Activated naive CD4-positive, alpha-beta T cell treated with Interleukin-2 at 50 U/mL for 16 hours (primary cell): ENCODE measurements at places on chromosomes 13 and 19.

GRCh38 chr13:111245576-111246384 lies 74.7 kb upstream of the TEX29 start:
- no peak for DNase-seq

DNA sequence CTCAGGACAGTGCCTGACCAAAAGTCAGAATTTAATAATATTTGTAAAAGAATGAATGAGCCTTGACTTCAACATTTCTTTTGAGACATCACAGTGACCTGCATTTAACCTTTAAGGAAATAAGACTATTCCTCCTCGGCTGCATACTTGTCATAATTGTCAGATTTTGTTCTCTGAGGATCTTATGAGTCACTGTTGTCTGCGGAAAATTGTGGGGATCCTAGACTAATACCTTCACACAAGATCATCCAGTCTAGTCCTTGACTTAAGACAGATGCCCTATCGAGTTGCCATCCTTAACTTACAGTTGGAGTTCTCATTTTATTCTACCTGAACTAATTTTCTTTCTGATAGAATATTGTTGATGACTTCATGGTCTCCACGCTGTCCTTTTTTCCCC lies 198.4 kb downstream of the DLEU7 start:
- DNase-seq: no peak

GRCh38 chr19:14554382-14554812 lies 17.5 kb downstream of the NDUFB7 start:
- DNase-seq: no peak

GRCh38 chr13:20778311-20778710 lies 4.5 kb upstream of the EEF1AKMT1 start:
- no peak for DNase-seq

DNA sequence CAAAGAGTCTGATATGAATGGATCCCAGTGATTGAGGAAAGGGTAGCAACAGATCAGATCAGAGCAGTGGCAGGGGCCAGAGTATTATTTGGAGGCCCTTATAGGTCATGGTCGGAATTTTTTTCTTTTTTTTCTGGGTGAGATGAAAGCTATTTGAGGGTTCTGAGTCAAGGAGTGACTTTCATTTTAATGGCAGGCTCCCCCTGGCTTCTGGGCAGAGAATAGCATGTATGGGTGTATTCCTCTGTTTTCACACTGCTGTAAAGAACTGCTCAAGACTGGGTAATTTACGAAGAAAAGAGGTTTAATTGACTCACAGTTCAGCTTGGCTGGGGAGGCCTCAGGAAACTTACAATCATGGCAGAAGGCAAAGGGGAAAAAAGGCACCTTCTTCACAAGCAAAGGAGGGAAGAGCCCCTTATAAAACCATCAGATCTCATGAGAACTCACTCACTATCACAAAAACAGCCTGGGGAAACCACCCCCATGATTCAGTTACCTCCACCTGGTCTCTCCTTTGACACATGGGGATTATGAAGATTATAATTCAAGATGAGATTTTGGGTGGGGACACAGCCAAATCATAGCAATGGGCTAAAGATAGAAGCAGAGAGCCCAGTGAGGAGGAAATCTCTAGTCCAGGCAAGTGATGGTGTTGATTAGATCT lies 3.0 kb upstream of the SLC6A16 start:
- peak; percentile 54 for DNase-seq

- DNase-seq: no peak
Measured at GRCh38 chr13:102139626-102140025, 262.2 kb downstream of the FGF14 start.

DNA sequence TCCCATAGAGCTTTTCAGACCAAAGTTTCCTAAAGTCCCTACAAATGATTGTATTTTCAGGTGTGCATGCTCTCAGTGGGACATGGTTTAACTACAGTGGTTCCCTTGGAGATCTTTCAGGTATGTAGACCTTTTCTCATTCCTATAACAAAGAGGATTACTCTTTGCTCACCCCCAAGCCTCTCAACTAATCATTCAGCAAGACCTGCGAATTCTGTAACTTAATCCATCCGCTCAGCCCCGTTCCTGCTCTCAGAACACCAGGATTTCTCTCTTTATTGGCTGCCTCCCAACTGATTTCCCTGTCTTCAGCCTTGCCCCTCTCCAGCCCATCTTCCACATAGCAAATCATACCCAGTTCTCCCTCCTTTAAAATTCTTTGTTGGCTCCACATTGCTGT lies 253.6 kb downstream of the MTUS2 start:
- no peak for DNase-seq

- no peak for DNase-seq
Measured at GRCh38 chr13:34391076-34391475, 551.0 kb upstream of the NBEA start.

GRCh38 chr13:45878966-45879365 lies 27.4 kb upstream of the SIAH3 start:
- no peak for DNase-seq

GRCh38 chr13:97889803-97890202 lies 63.7 kb upstream of the IPO5 start:
- DNase-seq: no peak

GRCh38 chr13:51045451-51045850 lies 65.6 kb downstream of the C13orf42 start:
- no peak for DNase-seq

GRCh38 chr13:21297447-21297846 lies 121.0 kb downstream of the MRPL57 start:
- no peak for DNase-seq

DNA sequence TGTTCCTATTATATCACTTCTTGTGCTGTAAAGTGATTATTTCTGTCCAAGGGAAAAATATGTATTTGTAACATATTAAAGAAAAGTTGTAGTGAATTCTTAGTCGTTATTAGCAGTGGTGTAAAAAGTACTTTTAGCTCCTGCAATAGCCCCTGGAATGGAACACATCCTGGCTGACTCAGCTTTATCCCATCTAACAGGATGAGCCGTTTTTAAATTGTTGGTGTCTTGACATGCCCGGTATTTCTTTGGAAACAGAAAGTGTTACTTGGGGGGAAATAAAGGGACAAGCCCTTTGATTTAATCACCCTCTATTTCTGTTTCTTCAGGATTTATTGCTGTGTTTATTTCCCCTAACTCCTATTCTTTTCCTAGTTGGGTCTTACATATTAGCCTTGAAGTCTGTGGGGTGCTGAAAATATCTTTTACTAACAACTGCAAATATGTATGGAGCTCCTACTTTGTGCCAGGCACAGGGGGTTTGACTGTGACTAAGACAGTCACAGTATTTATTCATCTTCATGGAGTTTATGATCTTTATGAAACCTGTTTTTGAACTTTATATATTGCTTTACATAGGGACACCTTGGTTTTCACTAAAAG lies 17.9 kb downstream of the COG3 start:
- DNase-seq: no peak

DNA sequence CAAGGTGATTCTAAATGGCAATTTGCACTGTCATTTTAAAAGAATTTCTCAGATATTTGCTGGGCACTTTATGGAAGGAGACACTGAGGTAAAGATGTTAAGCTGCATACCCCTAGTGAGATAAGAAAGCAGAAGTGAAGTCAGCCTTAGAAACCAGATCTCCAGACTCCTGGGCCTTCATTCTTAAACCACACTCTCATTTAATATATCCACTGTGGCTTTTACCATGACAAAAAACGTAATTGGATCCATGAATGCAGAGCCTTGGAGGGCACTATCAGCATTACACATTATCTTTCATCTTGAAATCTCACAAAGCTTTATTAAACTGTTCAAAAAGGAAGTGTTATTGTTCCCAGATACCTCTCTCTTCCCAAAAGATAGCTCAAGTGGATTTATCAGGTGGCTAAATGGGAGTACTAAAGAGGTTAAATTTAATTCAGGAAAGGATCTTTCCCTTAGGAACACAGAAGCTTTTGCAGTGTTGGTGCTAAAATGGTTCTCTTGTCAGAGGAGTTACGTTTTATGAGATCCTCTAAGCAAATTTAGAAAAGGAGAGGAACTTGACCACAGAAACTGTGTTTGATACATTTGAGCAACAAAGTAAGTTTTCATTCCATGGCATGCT lies 1060.4 kb downstream of the EFNB2 start:
- no peak for DNase-seq

GRCh38 chr13:111936267-111936925 lies 130.6 kb upstream of the SOX1 start:
- no peak for DNase-seq

DNA sequence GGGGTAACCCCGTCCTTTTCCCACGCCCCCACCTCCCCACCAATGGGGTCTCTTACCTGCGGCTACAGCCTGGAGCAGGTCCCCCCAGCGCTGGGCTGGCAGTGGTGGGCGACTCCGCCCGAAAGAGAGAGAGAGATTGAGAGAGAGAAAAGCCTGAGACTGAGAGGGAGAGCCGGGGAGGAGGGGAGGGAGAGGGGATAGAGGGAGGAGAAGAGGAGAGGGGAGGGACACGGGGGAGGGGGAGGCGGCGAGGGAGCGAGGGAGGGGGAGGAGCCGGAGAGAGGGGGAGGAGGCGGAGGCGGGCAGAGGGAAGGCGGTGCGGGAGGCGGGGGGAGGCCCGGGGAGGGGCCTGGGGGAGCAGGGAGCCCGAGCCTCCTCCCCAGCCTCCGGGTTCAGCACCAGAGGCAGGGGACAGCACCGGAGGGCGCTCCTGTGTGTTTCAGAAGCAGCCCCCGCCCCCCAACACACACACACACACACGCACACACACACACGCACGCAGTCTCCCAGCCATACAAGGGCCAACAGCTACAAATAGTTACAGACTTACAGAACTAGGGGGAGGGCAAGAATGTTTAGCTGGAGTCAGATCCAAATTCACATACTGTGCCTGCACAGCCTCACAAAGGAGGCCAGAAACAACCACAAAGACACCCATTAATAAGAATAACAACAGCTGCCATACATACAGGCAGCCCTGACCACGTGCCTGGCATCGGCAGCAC lies at the start of gene SLC8A2:
Gene SLC8A2, minus strand, starts transcription at position 161 of the 725 bp plus-strand sequence. CDS start 5,490 bp downstream, outside the sequence.
- DNase-seq: peak; percentile 64

DNA sequence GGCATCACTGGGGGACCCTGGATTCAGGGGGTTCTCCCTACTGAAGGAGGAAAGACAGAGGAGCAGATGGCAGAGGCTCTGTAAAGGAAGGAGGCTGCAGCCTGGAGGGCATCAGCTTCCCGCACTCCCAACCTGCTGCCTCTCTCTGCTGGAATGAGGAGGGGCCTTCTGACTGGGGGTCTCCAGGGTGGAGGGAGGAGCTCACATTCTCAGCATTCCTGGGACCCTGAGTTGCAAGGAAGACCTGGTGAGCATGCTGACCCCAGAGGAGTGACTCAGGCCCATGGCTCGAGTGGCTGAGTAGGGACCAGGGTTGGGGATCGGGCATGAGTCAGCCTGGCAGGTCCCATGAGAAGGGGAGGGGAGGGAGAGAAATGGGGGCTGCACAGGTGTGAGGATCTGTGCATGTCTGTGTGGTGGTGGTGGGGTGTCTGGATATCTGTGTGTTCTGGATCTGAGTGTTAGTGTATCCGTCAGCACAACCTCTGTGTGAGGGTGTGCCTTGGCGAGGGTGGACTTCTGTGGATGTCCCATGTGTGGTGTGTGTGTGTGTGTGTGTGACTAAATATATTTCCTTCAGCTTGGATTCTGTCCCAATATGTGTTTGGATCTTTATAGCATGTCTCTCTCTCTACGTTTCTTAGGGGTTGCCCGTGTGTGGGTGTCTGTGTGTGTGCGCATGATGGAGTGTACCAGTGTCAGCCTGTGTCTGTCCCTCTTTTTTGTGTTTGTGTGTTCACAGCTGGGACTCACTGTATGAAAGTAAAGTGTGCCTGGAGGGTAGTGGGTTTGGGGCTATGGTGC lies 4.6 kb downstream of the AXL start:
- no peak for DNase-seq

DNA sequence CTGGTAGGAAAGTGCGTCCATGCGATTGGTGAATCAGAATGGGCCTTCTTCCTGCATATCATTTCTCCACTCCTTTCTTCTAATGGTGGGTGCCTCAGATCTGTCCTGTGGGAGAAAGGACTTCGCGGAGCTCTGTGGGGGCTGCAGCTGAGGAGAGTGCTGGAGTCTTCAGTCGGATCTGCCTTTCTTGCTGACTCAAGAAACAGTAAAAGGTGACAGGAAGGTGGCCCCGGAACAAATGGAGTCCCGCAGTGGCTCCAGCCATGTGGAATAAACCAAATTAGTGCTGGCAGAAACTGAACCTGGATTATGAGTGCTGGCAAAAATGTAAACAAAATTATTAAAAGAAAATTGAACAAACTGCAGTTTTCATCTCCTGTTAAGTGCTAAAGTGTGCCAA lies 15.1 kb upstream of the GAS6 start:
- no peak for DNase-seq

- no peak for DNase-seq
Measured at GRCh38 chr13:108031865-108032264, 183.5 kb downstream of the LIG4 start.

DNA sequence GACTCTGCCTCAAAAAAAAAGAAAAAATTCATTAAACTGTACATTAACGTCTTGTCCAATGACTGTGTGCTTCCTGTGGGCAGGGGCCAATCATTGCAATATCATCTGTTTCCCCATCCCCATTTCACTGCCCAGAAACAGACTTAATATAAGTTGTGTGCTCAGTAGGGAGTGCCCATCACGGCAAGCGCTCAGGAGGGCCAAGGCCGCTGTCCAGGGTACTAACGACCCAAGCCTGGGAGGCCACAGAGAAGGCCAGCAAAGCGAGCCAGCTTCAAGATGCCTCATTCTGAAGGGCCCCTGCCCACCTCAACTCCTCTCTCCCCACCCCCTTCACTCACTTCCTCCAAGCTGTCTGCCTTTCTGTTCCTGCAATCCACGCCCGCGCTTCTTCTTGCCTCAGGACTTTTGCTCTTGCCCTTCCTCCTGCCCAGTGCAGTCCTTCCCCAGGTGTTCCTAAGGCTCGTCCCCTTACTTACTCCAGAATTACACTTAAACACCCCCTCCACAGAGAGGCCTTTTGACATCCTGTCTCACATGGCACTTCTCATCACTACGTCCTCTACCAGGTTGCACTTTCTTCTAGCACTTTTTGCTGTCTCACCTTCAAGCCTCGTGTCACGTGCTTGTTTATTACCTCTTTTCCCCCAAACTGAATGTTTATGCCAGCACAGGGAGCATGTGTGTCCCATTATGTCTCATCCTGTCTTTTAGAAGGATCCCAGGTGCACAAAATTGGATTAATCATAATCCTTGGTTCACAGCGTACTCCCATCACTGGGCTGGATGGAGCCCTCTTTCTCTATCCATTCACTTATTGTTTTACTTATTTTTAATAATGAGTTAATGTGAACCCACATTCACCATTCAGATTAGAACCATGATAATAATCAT lies 11.3 kb upstream of the POU2F2 start:
- no peak for DNase-seq

- no peak for DNase-seq
Measured at GRCh38 chr13:106038752-106039151, 496.7 kb downstream of the EFNB2 start.

- DNase-seq: no peak
Measured at GRCh38 chr13:85140192-85140591, 659.0 kb downstream of the SLITRK6 start.

GRCh38 chr19:38729653-38730469 lies 14.4 kb downstream of the CAPN12 start:
- DNase-seq: peak; percentile 80
